ENCODE measurements at places on chromosomes 1 and 21.
A peak's percentile ranks its signal among the peaks of the same experiment; 100 is the strongest.

DNA sequence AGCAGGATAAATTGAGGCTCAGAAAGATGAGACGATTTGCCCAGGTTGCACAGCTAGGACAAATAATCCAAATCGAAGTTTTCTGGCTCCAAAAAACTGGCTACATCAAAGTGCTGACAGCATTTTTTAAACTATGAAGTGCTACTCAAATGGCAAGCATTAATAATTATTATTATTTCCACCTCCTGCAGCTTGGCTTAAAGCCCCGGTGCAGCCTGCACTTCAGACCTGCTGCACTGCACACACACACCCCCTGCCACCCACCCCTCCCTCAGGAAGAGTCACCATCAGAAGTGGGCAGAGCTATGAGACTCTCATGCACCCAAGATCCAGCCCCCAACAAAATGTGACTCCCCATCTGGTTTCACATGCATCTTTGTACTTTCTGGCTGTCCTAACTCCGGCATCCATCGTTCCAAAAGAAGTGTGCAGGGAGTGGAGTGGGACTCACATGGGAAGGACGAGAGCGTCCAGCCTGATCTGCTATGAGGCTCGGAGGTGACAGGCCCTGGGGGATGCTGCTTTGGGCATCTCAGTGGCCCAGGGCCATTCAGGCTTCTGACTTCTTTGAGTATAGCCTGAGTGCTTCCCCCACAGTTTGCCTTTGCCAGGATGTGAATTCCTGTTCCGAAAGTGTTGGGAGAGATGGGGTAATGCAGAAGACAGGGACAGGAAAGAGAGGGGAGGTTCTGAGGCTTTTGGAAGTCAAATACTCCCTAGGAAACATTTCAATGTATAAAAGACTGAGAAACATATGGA is 65.0 kb upstream of the FAM20B start:
- no peak for DNase-seq

- no peak for DNase-seq
These were observed 318.5 kb downstream of the TM2D1 start for GRCh38 chr1:61406467-61406866.

- DNase-seq = no peak
These were observed 364.8 kb upstream of the SGIP1 start for GRCh38 chr1:66168948-66169671.

DNA sequence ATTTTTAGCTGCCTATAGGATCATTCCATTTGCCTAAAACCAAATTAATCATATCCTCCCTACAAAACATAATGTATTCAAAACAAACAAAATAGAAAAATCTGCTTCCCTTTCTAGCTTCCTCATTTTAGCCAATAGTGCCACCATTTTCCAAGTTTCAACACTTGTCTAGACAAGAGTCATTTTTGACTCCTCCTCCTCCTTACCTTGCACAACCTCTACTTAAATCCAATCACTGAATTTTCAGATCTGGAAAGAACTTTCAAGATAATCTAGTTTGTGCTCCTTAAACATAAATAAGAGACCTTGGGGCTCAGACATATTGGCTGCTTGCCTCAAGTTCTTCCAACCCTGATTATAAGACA is 7.4 kb downstream of the STX6 start:
- DNase-seq = no peak

GRCh38 chr1:8506456-8506855 is 188.5 kb downstream of the SLC45A1 start:
- no peak for DNase-seq

GRCh38 chr1:63148825-63149645 is 173.3 kb upstream of the FOXD3 start:
- DNase-seq = peak; percentile 31

- DNase-seq = no peak
These were observed 66.0 kb downstream of the OBSCN start for GRCh38 chr1:228273720-228274451.

DNA sequence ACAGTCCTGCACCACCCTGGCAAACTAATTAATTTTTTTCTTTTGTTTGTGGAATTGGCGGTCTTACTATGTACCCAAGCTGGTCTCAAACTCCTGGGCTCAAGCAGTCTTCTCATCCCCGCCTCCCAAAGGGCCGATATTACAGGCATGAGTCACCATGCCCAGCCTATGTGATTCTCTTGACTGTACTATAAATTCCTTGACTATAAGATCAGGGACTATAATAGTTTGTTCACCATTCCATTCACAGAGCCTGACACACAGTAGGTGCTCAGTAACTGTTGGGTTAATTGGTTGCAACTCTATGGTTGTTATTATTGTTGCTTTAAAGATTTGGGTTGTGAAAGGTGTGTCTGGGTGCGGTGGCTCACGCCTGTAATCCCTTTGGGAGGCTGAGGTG is 17.2 kb downstream of the DAP3 start:
- no peak for DNase-seq

GRCh38 chr21:43911015-43911934 is 46.3 kb downstream of the AGPAT3 start:
- no peak for DNase-seq

DNA sequence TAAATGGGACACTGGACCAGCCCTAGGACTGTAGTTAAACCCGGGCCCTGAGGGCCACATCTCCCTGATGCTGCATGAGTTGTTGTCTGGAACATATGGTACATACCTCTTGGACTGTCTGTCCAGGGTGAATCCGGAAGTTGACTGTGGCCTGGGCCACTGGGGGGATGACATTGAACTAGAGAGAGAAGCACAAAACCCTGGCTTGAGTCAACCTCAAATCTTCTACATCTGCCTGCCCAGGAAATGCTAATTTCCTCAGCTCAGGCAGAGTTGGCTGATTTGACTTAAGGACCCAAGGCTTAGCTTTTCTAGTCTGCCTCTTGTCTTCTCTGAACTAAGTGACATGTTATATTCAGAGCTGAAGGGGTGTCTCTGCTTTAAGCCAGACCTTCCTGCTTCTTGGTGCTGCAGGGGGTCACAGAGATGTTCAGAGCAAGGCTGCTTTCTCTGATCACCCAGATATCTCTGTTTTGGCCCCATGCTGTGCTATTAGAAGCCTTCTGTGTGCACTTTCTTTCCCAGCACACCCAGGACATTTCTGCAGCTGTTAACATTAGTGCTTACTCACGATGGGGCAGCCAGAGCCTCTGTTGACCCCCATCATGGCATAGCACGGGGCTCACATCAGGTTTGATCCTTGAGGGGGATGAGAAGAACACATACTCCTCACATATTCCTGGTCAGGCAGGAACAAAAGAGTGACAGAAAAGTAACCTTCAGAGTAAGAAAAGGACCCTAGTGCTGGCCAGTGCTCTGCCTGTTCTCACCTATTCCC is 9.6 kb downstream of the PM20D1 start:
- DNase-seq = no peak

GRCh38 chr1:54267815-54268761 is 68.1 kb downstream of the MRPL37 start:
- no peak for DNase-seq

DNA sequence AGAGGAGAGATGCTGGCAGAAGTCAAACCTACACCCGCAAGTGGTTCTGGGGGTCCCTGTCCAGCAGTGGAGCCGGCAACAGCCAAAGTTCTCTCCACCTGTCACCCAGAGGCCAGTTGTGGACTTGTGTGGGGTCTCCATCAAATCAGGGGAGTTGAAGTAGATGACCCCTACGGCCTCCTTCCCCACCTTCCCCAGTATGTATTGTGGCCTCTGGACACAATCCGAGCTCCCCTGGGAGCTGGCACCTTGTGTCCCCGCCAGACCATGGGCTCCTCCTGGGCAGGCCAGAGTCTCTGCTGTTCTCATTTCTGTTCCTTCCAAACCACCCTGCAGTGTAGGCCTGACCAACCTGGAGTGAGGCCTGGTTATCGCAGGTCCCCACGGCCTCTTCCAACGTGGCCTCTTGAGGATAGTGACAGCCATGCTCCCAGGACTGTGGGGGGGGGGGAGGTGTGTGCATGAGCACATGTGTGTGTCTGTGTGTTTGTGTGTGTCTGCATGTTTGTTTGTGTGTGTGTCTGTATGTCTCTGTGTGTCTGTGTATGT is 246.4 kb downstream of the MATN1 start:
- DNase-seq = no peak

DNA sequence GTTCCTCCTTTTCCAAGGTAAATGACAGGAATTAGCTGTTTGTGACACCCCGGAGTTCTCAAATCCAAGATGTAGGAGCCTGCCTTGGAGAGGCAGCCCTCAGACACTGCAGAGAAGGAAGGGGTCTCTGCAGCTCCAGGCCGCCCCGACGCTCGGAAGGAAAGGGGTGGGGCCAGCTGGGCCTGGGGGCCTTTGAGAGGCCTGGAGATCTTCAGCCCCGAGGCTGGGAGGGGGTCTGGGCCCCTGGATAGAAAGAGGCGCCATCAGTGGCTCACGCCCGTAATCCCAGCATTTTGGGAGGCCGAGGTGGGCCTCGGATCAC is 1.1 kb upstream of the TNFRSF18 start:
- DNase-seq = no peak

GRCh38 chr1:85894651-85895050 is 186.4 kb upstream of the ZNHIT6 start:
- DNase-seq = peak; percentile 42

DNA sequence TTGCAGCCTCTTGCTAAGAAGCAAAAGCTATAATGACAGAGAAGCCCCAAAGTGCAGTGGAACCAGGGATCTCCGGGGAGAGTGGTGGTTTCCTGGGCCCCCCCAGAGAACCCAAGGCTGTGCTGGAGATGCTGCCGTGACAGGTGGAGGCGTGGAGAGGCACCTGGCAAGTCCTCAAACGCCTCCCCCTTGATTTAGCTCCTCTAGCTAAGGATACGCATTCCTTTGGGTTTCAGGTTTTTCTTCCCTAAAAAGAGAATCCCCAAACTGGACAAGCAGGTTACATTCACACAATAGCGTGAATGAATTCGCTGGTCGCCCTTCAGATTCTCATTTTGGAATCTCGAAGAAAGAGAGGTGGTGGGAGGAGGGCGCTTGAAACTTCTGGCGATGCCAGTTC is 853 bp upstream of the ATP1A1 start:
- no peak for DNase-seq

DNA sequence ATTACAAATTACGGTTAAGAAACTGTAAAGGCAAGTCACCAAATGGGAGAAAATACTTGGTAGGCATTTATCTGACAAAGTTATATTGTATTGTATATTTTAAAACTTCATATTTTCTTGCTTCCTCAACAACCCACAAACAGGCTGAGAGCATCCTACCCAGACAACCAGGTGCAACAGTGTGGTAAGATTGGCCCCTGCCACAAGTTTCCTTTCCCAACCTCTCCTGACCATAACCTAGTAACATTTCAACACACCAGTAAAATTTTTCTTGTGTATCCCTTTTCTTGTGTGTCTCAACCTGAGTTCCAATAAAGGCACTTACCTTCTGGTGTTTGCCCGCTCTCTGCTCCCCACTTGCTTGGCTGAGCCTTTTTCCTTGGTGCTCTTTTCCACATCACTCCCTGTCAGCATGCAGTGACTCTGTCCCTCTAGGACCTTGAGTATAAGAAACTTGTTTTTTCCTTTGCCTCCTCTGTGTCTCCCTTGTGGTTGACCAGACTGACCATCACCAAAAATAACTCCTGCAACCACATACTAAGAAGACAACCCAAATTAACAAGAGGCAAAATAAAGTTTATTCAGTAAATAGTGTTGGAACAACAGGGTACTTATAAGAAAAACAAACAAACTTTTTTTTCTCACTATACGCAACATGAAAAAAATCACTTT is 40.9 kb downstream of the FCRL3 start:
- no peak for DNase-seq

- DNase-seq = no peak
These were observed 156.2 kb downstream of the RHOU start for GRCh38 chr1:228891272-228892034.

Measured in activated CD8-positive, alpha-beta T cell treated with anti-CD3 and anti-CD28 coated beads for 36 hours (primary cell).